ENCODE measurements at places on chromosomes 16 and 17.

GRCh38 chr16:56916571-56917403 is 15.2 kb upstream of the HERPUD1 start:
- DNase-seq: no peak

- DNase-seq: no peak
Measured at GRCh38 chr16:83212301-83212841, 585.6 kb downstream of the CDH13 start.

GRCh38 chr17:72603420-72604242 is 482.8 kb downstream of the SOX9 start:
- DNase-seq: no peak

- DNase-seq: no peak
Measured at GRCh38 chr16:3152991-3153368, 18.2 kb downstream of the ZNF213 start.

- no peak for DNase-seq
Measured at GRCh38 chr17:72810991-72811508, 281.4 kb downstream of the SLC39A11 start.

- DNase-seq: peak; percentile 51
Measured at GRCh38 chr17:80264205-80265075, 3.8 kb downstream of the RNF213 start.

GRCh38 chr16:27461483-27462171 is 59.7 kb downstream of the IL21R start:
- no peak for DNase-seq

GRCh38 chr17:70298929-70299531 is 129.7 kb downstream of the KCNJ2 start:
- DNase-seq: no peak

DNA sequence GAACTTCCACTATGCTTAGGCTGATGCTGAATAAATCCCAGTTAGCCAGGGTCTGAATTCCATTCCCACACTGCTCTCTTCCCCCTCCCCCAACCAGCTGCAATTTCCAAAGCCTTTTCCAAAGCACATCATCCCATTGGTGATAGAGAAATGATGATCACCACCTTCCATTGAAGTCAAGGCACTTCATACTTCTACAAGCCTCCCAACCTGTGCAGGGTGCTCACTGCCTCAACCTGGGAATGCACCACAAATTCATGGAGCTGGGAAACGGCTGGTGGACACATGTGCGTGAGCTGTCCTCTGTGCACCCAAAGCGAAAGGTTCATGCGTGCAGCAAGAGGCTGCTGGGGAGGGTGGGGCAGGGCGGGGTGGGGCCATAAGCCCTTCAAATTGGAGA is 302.7 kb upstream of the IRX3 start:
- no peak for DNase-seq

- no peak for DNase-seq
Measured at GRCh38 chr17:57667461-57667923, 77.6 kb downstream of the CCDC182 start.

DNA sequence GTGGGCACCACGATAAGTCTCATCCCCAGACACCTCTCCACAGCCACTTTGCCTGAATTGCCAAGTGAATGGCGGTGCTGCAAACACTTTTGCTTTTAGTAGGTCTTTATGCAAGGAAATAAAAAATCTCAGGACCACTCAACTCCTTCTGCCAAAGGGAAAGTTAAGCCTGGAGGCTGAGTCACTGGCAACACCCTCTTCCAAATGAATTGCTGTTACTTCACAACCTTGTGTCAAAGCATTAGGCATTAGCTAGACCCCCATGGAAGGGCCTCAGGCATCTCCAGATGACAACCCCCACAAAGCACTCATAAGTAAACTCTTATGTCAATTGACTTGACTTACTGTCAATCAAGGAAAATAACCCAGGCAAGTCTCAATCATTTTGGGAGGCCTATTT is 43.0 kb downstream of the RNF112 start:
- no peak for DNase-seq

- no peak for DNase-seq
Measured at GRCh38 chr17:63171428-63172393, 205.7 kb downstream of the TANC2 start.

- no peak for DNase-seq
Measured at GRCh38 chr16:17658881-17659280, 188.1 kb upstream of the XYLT1 start.

DNA sequence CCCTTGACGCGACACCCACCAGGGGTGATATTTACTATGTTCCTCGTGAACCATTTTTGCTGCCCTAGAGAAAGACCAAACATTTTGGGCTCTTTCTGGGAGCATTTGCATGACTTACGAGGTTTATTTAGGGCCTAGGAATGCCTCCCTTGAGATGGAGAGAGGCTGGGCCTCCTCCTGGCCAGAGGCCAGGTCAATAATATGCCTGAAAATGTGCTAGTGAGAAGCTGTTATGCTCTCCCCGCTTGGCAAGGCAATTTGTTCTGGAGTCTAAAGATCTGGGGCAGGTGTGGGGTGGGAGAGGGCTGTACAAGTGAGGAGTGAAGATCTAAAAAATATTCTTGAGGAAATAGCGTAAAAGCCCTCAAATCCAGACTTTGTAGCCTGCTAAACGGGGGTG is 587.3 kb upstream of the CDH5 start:
- DNase-seq: no peak

DNA sequence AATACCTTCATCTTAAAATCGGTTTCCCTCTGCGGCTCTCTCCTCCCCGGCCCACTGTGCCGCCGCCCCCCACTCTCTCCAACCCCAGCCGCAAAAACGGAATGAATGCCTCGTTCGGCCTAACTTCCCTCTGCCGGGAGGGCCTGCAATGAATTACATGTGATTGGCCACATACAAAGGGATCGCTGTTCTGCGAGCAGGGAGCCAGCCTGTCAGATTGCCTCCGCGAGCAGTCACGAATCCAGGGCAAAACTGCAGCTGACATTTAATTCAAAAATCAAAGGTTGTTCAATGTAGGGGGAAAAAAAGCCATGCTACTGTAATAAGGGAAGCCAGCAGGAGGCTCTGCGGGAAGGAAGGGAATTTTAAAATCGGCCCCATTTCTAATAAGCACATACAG is 84.9 kb downstream of the TBC1D16 start:
- DNase-seq: no peak

- DNase-seq: no peak
Measured at GRCh38 chr17:17269926-17270773, 10.9 kb downstream of the COPS3 start.

- peak; percentile 30 for DNase-seq
Measured at GRCh38 chr16:9090101-9090959, 1.1 kb upstream of the HAPSTR1 start.

DNA sequence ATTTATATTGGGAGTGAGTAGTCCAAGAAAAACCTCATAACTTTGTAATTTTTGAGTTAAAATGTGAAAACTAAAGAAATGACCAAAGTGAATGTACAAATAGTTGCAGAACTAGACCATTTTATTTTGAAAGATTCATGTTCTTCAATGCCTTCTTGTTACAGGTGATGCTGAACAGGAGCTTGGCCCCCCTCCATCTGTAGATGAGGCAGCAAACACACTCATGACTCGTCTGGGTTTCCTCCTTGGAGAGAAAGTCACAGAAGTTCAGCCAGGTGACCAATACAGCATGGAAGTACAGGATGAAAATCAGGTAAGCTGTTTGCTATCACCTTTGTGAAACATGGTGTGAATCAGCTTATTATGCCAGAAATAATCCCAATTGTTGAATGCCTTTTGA is 227.8 kb downstream of the TANC2 start:
- no peak for DNase-seq

GRCh38 chr16:17241264-17241835 is 229.4 kb downstream of the XYLT1 start:
- DNase-seq: no peak

- DNase-seq: no peak
Measured at GRCh38 chr16:58485184-58485887, 14.6 kb upstream of the NDRG4 start.

GRCh38 chr16:76598498-76598897 is 321.3 kb downstream of the CNTNAP4 start:
- no peak for DNase-seq

DNA sequence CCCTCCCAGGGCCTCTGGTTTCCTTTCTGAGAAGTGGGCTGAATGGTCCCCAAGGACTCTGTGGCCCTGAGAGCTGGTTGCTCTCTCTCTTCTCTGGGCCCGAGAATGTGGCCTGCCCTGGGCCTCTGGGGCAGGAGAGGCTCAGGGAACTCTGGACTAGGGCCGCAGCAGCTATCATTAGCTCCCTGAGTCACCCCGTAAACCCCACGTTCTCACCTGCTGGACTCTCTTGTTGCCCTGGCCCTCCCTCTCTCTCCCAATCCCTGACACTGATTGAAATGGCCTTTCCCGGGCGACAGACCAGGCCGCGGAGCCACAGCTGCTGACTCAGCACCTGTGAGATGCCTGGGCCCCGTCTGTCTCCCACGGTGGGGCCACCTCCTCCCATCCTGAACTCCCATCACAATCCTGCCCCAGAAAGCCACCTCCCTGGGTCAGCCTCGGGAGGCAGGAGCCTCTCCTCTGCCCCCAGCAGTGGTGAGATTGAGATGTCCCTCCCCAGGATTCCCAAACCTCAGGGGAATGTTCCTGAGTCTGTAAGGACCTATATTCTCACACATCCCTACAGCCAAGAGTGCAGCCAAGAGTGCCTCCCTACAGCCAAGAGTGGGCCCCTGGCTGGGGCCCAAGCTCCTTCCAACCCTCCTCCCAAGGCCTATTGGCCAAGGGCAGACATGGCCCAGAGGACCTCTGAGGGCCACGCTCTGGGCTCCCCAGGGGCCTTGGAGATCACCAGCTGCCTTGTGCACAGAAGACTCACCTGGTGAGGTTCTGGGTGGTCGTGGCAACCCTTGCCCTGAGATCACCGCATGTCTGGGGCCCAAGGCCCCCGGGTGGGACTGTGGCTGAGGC is 470 bp downstream of the TRPV3 start:
- DNase-seq: no peak

DNA sequence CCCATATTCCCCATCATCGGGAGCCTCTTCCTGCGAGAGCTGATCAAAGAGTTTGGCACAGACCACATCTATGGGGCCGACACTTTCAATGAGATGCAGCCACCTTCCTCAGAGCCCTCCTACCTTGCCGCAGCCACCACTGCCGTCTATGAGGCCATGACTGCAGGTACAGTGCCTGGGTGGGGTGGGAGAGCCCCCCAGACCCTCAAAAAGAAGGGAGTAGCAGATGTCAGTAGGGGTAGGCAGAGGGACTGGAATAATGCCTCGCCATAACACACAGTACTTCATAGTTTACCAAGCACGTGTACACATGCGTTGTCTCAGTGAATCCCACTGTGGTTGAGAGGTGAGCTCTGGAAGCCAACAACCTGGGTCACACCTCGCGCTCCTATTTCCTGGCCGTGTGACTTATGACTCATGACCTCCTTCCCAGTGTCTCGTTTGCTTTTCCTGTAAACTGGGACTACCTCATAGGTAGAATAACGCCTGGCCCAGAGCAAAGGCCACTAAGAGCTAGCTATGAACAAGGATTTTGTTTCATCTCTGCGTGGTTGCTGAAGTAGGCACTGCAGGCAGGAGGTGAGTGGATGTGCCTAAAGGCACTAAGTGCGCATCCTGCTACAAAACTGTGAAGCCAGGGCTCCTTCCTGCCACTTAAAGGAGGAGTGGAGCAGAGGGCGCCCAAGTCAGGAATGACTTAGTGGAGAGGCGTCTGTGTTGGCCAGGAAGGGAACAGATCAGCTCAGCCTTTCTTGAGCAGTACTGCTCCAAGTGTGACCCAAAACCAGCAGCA is 5.2 kb downstream of the NAGLU start:
- DNase-seq: no peak

- no peak for DNase-seq
Measured at GRCh38 chr17:75507733-75508719, 7.3 kb downstream of the CASKIN2 start.

- DNase-seq: peak; percentile 56
Measured at GRCh38 chr17:17792551-17793377, 44.0 kb downstream of the SREBF1 start.

GRCh38 chr16:787321-787966 is 737 bp downstream of the RPUSD1 start:
- no peak for DNase-seq

DNA sequence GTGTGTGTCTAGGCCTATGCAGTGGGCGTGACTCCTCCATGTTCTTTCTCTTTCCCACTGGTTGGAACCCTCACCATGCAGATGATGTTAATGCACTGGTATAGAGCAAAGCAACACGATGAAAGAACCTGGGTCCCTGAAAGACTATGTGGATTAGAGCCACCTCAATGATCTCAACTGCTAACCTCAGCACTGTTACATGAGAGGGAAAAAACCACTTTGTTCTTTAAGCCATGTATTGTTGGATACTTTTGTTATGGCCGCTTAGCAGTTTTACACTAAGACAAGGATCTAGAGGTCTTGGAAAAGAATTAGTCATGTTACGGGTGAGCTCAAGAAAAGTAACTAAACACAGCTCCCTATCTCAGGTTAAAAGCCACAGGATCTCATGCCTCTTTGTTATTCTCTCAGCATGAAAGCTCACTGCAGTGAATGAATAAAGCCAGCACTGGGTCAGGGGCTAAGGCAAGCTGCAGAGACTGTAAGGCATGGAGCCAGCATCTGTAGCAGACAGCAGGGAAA is 56.6 kb upstream of the RBBP6 start:
- DNase-seq: no peak

- DNase-seq: no peak
Measured at GRCh38 chr17:40694584-40694983, 9.0 kb downstream of the KRT24 start.

DNA sequence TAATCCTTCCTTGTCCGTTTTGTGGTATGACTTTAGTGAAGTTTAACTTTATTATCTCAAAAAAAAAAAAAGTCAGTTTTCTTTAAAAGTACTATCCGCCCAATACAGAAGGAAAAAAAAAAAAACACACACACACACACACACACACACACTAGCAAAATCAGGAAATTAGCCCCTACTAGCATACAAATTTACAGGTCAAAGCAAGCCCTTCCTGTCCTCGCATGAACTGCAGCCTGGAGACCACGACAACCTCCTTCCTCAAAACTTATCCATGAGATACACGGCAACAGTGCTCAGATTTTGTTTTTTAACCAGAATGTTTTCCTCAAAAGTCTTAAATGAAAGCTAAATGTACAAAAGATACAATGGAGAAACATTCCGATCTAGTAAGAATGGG is 16.2 kb downstream of the NCOR1 start:
- no peak for DNase-seq

- DNase-seq: no peak
Measured at GRCh38 chr16:78538919-78539318, 439.5 kb downstream of the WWOX start.

DNA sequence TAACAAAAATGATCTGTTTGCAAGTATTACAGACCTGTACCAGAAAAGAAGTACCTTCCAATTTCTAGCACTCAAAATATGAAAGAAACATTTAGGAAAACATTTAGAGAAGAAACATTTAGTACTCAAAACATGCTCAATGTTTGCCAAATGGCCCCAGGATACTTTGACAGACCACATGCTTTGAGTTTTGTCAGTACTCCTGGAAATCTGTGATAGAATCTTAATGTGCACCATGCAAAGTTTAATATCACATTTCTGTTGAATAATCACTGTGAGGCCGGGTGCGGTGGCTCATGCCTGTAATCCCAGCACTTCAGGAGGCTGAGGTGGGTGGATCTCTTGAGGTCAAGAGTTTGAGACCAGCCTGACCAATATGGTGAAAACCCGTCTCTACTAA is 8.5 kb upstream of the ZC3H7A start:
- DNase-seq: no peak

All from activated naive CD4-positive, alpha-beta T cell (primary cell).